ENCODE measurements at places on chromosomes 7 and 10.

DNA sequence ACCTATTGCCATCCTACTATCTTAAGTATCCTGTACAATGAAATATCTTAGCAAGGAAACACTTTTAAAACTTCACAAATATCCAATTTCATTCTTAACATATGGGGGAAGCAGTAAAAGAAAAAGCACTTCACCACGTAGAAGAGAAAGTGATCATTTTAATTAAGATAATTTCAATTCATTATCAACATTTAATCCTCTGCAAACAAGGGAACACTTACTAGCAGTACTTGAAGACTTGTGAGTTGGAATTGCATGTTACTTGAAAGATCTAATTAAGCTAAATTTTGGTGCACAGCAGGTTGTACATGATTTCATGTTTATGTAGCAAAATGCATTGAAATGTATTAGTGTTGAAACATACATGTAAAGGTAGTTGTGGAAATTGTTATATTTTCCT lies 20.8 kb upstream of the CCAR1 start:
- DNase-seq, result no peak

DNA sequence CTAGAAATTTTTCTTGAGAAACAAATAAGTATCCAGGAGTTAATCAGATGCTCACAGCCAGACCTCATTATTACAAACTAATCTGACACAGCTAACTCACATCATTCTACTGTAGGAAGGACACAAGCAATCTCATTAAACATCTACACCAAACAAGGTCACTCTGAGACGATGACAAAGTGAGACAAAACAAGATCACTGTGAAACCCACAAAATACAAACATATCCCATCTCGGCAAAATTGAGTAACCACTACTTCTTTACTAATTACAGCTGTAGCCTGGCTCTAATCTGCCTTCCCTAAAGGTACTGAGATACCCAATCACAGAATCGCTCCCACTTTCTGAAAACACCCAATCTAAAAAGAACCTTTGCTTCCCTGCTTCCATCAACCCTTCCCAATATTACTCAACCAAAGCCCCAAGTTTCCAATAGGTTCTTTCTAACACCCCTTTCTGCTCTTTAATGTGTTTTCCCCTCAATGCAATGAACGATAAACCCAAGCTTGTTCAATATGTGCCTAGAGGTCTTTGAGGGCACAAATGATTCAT lies 26.9 kb downstream of the CCDC6 start:
- no peak for DNase-seq

DNA sequence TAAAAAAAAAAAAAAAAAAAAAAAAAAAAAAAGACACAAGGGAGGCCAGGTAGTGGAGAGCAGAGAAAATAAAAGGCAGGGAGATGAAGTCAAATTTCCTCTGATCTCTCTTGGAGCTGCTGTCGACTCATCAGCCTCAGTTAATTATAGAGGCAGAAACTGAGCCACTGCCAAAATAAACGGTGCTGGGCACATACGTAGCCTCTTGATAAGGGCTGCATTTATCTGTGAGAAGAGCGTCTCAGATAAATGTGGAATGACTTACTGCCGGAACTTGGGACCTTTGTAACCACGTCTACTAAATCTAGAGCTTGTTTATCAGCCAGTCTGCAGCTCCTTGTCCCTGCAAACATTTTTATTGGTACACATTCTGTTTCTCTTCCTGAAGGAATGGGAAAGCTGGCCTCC lies 162.3 kb downstream of the BAMBI start:
- no peak for DNase-seq

GRCh38 chr7:157044147-157044687 lies 33.8 kb upstream of the MNX1 start:
- no peak for DNase-seq

DNA sequence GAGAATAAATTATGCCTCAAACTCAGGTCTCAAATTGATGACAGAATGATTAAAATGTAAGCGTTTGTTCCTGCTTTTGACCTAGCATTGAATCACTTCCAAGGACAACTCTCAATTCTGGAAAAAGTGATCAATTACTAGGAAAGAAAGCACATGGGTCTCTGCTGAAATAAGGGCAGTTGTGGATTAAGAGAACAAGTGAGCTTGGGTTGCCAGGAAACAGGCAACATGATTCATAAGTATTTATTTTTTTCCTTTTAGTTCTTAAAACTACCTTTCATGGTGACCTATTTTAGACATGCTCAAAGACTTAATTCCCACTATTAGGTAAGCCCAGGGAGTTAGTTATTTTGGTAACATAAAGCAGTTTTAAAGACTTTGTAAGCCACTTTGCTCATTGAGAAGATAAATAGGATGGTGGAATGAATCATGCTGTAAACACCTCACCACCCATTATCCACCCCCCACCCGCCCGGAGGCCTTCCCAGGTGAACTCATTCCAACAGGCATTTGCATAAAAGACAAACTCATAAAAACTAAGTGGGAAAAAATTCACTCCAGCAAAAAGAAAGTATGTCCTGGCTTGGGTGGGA lies 728.3 kb downstream of the SORCS1 start:
- DNase-seq, result no peak

GRCh38 chr10:95467162-95467599 lies 94.0 kb downstream of the SORBS1 start:
- DNase-seq, result no peak

DNA sequence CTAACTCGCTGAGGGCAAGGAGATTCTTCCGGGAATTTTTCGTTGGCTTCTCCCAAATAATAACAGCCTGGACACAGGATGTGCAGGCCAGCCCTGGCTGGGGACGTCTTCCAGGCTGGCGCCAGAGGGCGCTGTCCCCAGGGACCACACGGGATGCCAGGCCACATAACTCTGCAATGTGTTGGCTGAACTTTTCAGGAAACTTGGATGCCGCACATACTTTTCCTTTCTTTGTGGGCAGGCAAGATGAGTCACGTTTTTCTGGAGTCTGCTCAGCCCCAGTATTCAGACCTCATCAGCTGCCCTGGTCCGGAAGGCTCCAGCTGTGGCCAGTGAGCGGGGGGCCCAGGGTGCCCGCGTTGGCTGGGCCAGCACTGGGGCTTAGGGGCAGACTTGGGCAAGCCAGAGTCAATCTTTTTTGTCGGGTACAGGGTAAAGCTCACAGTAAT lies 122.7 kb downstream of the PRKAG2 start:
- DNase-seq, result no peak

GRCh38 chr7:132443761-132444520 lies 132.3 kb downstream of the PLXNA4 start:
- DNase-seq, result no peak

GRCh38 chr7:36764929-36765328 lies 40.6 kb upstream of the AOAH start:
- no peak for DNase-seq
